ENCODE measurements at places on chromosomes 6 and 20.
A peak's percentile ranks its signal among the peaks of the same experiment; 100 is the strongest.

GRCh38 chr6:46895930-46896329 is 25.8 kb downstream of the ADGRF5 start:
- no peak for DNase-seq

DNA sequence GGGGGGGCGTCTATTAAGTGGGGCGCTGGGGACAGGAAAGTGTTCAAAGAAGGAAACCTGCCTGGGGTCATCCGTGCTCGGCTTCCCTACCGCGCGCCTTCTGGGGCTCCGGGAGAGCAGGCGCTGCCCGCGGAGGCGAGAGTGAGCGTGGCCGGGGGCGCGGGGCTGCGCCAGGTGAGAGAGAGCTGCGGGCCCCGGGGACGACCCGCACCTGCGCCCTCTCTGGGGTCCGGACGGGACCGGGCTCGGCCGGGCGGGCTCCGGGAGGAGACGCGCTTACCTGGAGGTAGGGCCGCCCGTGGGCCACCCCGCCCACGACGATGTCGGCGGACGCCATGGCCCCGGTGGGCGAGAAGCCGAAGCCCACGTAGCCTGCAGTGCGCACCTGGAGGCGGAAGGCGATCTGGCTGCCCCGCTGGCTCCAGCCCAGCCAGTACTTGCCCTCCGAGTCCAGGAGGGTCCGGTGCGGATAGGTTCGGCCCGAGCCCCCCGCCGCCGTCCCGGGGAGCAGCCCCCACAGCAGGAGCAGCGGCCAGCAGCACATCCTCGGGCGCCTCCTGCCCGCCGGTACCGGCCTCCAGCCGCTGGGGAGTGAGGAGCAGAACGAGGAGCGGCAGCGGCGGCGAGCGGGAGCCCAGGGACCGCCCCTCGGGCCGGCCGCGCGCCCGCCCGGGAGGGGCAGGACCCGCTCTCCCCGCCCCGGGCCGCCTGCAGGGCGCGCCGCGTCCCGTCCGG is at the start of gene MOXD1:
Gene MOXD1, minus strand, starts transcription at position 593 of the 735 bp plus-strand sequence. Its CDS starts 49 bp downstream, at position 544.
- DNase-seq, result no peak

GRCh38 chr6:55892749-55893357 is 17.5 kb upstream of the BMP5 start:
- no peak for DNase-seq

GRCh38 chr6:147071776-147072175 is 132.4 kb upstream of the STXBP5 start:
- no peak for DNase-seq

DNA sequence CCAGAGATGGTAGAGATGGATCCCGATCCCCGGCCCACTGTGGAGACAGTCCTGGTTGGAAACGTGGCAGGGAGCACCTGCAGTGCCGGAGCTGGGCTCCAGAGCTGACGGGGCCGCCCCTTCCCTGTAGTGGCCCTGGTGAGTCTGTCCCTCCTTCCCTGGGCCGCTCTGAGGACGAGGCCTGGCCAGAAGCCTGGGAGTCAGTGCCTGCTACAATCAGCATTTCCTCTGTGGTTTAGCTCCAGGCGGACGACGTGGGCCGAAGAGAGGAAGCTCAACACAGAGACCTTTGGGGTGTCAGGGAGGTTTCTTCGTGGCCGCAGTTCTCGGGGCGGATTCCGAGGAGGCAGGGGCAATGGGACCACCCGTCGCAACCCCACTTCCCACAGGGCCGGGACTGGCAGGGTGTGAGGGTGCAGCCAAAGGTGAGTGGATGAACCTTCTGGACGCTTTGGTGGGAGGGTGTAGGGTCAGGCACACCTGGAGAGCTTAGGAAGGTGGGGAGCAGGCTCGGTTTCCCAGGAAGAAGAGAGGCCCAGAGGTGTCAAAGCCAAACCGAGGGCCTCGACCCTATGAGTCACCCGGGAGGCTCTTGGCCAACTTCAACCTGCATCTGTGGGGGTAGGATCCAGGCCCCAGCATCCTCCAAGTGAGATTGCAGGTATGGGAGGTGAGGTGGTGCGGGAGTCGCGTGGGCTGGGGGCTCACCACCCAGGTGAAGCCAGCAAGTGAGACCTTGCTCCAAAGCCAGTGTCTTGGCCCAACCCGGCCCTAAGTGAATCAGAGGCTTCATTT is 9.9 kb downstream of the PSMA7 start:
- no peak for DNase-seq

DNA sequence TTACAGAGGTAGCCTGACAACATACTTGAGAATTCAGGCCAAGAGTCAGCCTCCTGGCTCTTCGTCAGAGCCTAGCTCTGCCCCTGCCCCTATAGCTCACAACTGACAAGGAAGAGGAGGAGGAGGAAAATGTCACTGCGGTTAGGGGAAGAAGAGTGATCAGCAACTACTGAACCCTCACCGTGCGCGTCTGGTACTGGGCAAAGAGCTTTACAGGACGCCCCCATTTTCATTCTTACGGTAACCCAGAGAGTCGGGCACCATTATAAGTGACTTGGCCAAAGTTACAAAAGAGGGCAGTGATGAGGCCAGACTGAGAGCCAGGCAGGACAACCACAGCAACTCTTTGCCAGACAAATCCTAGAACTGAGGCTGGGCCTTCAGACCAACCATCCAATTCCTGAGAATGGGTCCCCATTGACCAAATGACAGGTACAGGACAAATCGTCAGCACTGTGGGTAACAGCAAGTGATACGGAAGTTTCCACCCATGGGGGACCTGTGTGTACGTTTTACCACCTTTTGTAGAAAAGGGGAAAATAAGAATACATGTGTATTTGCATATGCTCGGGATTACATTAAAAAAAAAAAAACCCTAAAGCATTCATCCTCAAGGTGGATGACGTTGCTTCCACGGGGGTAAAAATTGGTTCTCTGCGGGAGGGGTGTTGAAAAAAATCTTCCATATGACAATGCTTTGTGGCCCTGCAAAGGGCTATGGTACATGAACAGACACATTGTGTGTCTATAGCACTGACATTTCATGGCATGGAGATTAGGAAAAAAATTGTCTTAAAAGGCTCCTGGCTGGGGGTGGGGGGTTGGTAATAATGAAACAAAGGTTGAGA is 118.0 kb downstream of the NFATC2 start:
- no peak for DNase-seq

DNA sequence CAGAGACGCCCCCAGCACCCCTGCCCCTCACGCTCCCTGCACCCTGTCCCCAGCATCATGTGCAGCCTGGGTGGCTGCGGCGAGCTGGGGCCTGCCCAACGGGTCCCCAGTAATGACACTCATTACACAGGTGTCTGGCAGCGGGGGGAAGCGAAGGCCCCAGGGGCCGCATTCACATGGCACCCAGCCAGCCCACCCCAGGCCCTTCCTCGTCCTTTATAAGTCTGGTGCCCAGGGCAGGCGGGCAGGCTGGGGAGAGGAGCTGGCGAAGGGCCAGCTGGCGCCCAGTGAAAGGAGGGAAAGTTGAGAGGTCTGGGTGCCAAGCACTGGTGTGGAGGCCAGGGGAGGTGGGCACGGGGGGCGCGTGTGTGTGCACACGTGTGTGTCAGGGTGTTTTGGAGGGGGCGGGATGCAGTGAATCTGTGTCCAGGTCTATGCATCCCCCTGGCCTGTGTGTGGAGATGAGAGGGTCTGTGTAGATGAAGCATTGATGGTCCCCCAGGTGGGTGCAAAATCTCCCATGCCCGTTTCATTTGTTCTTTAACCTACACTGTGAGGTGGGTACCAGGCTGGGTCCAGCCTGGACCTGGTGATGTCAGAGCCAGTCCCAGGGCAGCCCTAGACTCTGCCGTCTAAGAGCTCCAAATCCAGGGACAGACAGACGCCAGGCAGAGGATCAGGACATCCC is 105.3 kb downstream of the CEBPB start:
- no peak for DNase-seq

- no peak for DNase-seq
These were observed 151.0 kb upstream of the HEY2 start for GRCh38 chr6:125598422-125598821.

GRCh38 chr6:80610846-80611245 is 504.4 kb downstream of the BCKDHB start:
- DNase-seq, result no peak

GRCh38 chr20:3814928-3815495 is 5.3 kb upstream of the AP5S1 start:
- no peak for DNase-seq

- DNase-seq, result no peak
These were observed 79.3 kb upstream of the AGPAT4 start for GRCh38 chr6:161353208-161353613.

DNA sequence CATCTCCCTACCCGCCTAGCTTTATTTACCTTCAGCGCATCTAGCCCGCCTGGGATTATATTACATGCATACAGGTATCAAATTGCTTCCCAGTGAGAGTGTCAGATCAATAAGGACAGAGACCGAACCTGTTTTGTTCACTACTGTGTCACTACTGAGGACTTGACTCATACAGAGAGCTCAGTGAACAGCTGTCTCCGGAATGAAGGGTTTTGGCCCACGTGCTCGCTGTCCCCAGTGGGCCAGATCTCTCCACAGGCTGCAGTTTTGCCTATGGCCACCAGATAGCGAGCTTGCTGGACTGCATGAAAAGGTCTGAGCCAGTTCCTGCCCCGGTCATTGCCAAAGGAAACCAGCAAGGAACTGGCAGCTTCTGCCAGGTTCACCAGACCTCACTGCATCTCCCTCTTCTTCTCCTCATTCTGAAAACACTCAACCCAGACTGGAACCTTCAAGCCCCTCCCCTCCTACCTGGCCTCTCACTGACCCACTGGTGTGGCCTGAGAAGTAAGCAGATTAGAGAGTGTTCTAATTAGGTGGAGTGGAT is 150.8 kb downstream of the ZMYND8 start:
- peak; percentile 67 for DNase-seq

DNA sequence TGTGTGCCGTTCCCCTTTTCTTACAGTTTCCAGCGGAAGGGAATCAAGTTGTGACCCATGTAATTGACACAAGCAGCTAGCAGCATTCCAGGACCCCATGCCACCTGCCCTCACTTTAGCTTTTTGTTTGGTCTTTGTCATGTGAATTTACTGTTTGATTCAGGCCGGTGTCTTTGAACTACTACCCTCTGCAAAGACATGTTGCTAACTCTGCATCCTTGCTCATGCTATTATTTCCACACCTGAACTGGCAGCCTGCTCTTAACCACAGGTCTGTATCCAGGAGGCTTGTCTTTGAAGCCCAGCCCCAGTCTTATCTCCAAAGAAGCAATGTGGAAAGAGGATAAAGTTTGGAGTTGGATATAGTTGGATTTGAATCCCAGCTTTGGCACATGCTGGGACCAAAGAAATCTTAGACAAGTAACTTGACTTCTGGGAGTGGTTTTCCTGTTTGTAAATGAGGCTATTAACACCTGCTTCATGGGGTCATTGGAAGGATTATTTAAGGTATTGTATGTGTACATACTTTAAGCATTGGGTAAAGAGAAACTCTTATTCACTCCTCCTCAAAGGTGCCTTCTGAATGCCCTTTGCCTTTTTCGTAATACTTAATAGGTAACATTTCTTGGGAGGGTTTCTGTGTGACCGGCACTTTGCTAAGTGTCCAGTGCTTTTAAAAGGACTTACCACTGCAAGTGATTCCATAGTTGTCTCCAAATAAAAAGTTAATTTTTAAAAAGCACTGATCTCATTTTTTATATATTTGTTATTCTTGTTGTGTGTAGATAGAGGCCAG is 52.4 kb downstream of the RALY start:
- DNase-seq, result no peak

GRCh38 chr6:123909989-123910388 is 106.3 kb downstream of the NKAIN2 start:
- peak; percentile 78 for DNase-seq

DNA sequence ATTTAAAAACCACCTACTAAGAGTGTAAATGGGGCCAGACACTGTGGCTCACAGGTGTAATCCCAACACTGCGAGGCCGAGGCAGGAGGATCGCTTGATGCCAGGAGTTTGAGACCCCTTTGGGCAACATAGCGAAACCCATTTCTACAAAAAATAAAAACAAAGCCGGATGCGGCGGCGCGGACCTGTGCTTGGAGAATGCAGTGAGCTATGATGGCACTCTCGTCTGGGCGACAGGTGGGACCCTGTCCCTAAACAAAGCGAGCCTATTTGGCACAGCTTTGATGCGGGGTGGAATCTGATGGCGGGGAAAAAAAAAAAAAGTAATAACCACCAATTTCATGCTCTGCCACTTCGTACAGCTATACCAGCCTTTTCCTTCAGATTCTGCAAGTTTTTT is 1.1 kb downstream of the TCP1 start:
- no peak for DNase-seq

DNA sequence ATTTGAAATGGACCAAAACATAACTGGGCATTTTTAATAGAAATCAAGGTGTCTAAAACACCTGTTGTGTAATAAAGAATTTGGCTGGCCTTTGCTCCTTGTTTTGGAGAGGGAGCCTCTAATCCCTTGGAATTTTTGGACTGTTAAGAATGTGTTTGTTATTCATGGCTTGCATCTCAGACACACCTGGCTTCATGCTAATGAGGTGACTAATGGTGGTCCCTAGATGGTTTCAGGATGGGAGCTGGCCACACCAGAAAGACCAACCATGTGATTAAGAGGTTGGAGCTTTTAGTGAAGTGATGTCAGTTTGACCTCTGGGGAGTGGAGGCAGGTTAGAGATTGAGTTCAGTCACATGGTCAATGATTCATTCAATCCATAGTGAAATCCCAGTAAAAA is 328.4 kb downstream of the DHX35 start:
- DNase-seq, result no peak

DNA sequence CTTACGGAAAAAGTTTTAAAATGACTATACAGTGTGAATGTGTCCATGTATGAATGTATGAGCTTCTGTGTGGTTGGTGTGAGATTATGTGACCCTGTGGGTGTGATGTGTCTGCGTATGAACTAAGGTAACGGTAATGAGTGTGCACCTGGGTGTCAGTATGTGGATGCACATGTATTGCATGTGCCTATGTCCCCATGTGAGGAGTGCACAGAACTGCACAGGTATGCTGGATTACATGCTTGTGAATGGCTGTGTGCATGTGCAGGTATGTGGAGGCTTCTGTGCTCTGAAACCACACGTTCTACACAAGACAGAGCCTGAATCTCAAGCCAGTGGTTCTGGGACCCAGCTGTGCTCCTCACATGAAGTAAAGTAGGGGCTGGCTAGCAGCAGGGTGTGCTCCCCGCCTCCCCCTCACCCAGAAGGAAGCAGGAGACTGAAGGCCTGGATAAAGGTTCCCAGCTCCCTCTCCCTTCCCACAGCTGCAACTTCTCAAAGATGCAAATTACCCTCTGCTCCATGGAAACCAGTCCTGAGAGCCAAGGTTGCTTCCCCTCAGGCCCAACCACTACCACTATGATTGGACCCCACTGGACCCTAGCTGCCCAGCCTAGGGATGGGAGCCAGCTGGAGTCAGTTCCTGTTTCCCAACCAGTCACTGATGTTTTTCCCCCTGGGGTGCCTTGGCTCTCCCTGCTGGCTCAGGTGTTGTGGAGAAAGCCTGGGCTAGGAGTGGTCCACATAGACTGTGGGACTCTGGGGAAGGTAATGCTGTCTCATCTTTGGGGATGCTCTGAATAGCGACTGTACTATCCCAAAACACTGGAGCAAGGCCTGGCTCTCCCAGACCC is 24.8 kb upstream of the SPDEF start:
- DNase-seq, result no peak

DNA sequence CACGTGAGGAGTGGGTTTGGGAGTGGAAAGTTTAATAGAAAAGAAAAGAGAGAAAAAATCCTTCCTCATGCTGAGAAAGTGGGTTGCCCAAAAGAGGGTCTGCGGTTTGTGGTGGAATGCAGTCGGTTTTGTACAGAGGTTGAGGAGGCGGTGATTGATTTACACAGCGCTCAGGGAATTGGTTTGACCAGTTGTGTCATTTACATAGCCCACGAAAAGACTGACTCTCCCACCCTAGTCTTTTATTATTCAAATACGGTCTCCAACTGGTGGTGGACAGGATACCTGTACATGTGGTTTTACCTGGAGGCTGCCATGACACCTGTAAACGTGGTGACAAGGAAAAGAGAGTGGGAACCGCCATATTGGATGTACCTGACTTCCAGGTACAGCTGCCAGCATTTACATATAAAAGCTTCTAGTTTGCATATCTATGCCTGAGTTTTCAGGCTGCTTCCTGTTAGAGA is 42.1 kb downstream of the HLA-DPB1 start:
- DNase-seq, result no peak
